DMS153 (cell line): ENCODE measurements at places on chromosomes 12 and 14.
A peak's percentile ranks its signal among the peaks of the same experiment; 100 is the strongest.

GRCh38 chr14:79165471-79166090 is 995.4 kb downstream of the NRXN3 start:
- DNase-seq: no peak

- no peak for DNase-seq
These were observed 60.2 kb downstream of the PLXNC1 start for GRCh38 chr12:94208622-94208966.

- no peak for DNase-seq
These were observed 404.3 kb downstream of the TMEM117 start for GRCh38 chr12:44240186-44240585.

- DNase-seq: no peak
These were observed 152.4 kb upstream of the TMCC3 start for GRCh38 chr12:94802796-94803195.

DNA sequence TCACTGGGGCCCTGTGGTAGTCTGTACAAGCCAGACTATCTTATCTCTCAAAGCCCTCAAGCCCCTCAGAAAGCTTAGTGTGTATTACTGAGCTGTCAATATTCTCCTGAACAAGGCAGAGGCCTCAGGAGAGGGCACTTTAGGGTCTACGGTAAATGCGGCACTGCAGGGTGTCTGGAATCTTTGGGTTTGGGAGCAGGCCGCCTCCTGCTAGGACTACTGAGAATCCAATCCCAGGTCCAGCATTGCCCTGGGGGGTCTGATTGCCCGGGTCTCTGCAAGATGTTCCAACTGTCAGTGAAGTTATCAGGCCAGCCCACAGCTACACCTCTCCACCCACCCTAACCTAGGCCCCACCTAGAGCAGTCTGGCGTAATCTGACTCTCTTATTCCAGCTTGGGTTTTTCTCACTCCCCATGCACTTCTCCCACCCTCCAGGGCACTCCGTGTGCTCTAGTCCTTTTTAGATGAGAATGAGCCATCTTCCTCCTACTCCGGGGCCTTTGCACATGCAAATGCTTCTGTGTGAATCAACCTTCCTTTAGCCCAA is 4.3 kb upstream of the ZFP36L1 start:
- DNase-seq: no peak

DNA sequence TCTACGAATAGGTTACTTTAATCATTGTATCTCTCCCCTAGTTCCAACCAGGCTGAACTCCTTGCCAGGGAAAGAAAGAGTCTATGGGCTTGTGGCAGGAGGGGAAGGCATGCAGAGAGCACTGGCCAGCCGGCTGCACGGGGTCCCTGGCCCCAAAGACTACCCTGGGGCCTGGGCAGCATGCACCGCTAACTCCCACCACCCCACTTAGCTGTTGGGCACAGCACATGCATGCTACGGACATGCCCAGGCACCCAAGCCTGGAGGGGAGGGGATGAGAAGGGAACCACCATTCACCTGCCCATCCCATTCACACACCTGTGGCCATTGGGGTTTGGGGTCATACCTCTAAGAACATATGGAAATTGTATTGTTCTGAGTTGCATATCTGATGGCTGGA is 94.1 kb downstream of the PIK3C2G start:
- DNase-seq: no peak

DNA sequence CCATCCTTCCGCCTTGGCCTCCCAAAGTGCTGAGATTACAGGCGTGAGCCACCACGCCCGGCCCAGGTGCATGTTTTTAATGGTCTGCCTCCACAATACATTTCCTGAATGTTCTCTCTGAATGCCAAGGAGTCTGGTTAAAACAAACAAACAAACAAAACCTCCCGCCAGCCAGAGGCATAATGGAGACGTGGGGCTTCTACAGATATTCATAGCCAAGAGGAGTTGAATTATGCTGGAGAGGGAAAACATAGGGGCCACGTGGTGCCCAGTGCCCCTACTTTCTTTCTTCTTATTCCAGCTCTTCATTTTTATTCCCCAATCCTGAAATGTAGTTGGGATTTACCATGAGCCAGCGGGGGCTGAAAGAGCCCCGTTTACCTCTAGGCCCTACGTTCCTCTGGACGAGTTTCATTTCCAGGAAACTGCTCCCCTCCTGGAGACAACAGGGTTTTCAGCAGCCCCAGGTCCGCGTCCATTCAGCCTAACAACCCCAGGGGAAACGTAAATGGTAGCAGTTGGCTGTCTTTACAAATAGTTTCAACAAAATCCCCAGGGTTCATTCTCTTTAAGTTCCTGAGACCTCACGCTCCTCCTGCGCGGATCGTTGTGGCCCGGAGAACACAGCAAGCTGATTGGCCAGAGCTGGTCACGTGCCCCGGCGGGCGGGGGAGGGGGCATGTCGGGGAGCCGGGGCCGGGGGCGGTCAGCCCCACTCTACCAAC is 108.5 kb upstream of the ESRRB start:
- peak; percentile 20 for DNase-seq

- no peak for DNase-seq
These were observed 224.0 kb upstream of the PDE3A start for GRCh38 chr12:20144341-20144740.

GRCh38 chr12:103102225-103102744 is 144.8 kb downstream of the ASCL1 start:
- DNase-seq: no peak

- DNase-seq: peak; percentile 22
These were observed 161.1 kb downstream of the PPFIA2 start for GRCh38 chr12:81597928-81598604.

DNA sequence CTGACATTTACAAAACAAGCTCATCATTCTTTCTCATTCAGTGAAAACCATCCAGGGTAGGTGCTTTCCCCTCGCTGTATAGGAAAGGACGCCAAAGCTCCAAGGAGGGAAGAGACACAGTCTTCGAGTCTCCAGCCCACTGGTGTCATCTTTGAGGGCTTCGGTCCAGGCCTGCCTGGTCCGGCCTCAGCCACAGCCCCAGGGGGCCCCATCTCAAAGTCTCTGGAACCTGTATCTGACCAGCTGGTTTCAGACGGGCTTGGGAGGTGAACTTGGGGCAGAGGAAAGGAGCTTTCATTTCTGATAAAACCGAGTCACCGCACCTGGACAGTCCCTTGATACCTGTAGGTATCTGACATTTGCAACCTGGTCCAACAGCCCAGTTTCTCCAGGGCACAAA is 229.5 kb upstream of the RTL1 start:
- DNase-seq: no peak

DNA sequence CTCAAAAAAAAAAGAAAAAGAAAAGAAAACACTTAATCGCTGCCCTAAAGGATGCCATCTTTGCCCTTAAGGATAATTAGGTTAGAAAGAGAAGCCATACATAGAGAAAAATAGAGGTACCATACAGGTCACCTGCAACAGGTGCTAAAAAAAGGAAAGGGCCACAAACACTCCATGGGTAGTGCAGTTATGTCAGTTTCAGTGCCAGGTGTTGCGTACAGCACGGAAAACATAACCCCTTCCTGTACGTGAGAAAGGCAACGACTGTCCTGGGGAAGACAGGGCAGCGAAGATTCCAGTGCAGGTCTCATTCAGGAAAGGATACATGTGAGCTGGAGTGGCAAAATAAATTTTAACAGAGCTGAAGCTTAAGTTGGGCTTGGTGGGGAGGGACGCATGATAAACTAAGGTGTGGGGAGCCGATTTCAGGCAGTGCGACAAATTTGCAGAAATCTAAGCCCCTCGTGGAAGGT is 553 bp upstream of the DAZAP2 start:
- peak; percentile 25 for DNase-seq

DNA sequence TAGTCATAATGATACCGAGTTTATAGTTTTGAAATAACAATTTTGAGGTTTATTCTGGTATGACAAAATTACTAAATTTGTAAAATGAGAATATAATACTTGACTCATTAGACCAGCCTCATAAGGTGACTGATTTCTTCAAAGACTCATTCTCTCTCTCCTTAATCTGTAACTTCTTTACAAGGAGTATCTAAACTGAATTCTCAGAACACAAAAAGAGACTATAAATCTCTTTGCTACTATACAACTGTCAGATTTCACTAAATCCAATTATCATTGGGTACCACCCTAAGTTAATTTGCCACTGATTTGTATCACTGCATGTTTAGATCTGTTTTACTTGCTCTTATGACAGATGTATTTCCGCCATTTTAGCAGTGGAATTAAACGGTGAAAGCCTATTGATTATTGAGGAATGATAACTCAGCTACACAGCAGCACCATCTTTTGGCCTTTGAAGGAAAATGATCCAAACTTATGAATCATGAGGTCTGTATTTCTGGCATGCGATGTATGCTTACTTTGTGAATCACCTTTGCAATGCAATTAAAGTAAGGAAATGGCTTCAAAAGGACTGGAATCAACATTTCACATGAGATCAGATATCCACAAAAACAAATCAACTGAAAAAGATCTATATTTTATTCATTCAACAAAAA is 161.2 kb downstream of the RERGL start:
- no peak for DNase-seq
